Activated CD4-positive, alpha-beta T cell treated with anti-CD3 and anti-CD28 coated beads, Interleukin-2, amount 50 U/mL, for 24 hours (primary cell): ENCODE measurements at places on chromosomes 2 and 18.
A peak's percentile ranks its signal among the peaks of the same experiment; 100 is the strongest.

DNA sequence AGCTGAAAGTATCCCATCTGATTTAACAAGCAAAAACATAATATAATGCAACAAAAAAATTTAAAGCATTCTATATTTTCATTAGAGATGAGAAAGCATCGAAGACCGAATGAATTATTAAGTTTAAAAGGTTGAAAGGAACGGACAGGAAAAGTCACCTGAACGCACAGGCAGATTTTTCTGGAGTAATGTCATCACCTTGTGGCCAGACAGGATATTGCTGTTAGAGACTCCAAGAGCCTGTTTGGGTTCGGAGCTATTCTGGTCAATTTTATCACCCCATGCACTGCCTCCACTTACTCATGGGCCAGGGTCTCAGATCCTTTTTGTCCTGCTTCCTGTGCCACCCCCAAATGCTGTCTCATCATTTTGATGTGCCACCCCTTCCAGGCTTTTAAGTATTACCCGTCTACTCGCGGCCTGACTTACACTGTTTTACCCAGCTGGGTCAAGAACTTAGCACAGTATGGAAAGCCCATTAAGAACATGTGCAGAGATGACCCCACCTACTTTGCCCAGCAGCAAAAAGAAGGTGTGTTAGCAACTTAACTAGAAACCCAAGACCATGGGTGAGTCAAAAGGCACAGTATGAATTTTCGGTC, 27.3 kb downstream of the GKN2 start:
- peak; percentile 63 for DNase-seq

- no peak for DNase-seq
Measured at GRCh38 chr18:576924-577323, 3.3 kb upstream of the CETN1 start.

DNA sequence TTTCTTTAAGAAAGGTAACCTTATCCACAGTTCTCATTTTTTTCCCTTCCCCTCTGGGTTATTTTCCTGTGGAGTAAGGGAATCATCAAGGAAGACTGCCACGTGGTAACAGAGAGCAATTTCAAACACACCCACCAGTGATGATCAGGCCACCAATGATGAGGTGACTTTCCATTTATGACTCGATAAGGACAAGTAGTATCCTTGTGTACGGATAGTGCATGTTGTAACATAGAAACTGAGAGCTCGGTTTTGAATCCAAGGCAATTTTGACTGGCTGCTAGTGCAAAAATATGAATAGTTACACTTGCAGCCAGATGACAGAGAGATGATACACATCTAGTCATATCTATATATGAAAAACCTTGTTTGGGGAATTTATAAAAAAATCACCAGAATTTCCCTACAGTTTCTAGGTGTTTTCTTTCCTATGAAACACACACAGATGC, 143.6 kb upstream of the TCF4 start:
- DNase-seq, result no peak

DNA sequence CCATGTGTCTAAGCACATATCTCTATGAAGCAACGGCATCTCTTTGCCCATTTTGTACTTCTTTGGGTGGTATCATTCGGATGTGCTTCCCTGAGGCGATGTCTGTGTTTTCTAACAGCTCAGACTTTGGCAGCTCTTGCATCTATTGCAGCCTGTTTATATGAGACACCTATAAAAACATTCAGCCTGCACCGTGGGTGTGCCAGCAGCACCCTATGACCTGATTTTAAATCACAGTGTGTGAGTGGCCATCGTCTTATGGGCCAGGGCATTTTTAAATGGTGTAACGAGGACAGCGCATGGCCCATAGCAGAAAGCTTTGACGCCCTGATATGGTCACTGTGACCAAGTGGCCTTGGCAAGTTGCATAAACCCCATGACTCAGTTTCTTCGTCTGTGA, 12.9 kb downstream of the NPAS2 start:
- no peak for DNase-seq

DNA sequence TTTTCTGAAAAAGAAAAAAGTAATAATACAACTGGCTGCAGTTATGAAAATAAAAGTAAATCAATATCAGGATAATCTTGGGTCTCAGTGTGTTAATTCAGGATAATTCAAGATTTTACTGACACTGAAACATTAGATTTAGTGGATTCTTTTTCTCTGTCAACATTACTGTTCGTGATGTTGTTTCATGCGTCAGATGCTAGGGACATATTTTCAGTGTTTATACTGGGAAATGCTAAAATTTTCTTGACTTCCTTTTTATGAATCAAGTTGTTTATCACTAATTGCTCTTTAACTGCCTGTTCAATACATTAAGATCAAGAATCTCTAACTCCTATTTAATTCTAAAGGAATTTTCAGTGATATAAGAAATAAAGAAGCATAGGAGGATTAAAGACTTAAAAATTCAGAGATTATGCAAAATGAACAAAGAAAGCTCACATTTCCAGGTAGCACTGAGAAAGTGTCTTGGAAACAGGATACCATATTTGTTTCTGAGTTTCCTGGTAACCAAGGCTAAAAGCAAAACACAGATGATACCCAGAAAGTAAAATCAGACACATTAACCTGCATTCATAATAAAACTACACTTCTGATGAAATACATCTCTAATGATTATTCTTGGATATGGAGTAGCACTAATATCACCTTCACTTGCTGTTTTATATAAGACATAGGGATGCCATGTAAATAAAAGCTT, 174.0 kb downstream of the ARL4C start:
- no peak for DNase-seq

GRCh38 chr2:183222751-183223150, 98.5 kb downstream of the NUP35 start:
- DNase-seq, result no peak

- no peak for DNase-seq
Measured at GRCh38 chr2:136232456-136233172, 114.7 kb upstream of the CXCR4 start.

- DNase-seq, result no peak
Measured at GRCh38 chr18:80250740-80251364, 3.5 kb upstream of the PARD6G start.

DNA sequence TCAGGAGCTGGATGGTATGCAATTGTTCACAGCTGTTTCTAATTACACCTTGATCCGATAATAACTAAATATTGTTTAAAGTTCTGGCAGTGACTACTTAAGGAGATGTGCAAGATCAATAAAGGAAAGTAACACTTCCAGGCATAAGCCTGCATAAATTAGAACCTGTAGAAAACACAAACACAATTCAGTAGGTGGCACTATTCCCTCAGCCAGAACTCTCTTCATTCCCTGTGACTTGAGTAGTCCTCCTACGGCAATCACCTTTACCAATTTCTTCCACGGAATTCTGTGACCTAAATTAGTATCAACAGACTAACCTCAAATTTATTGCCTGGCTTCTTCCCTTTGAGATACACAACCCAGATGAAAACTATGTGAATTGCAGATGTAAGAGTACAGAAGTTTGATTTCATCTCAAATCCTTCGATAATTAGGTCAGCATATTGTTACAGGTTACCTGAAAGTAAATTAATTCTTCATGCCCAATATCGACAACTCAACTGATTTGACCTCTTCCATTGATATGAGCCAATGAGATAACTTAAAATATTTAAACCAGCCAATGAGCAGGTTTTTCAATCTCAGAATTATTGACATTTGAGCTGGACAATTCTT, 137.8 kb downstream of the PID1 start:
- no peak for DNase-seq

DNA sequence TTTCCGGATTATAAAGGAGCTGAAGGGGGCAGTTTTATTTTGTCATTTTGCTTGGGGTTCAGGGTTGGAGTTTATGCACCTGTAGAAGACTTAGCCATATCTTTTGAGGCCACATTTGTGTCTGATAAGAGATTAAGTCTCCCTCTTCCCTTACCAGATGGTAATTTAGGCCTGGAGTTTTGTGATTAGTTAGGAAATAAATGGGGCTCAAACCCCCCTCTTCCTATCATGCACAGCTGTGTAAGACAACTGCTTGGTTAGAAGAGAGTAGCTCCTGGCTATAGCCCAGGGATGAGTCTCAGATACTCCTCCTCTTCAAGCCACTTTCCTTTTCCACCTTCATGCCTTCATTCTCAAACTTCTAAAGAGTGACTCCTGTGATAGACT, 802 bp upstream of the SAP130 start:
- DNase-seq, result no peak

DNA sequence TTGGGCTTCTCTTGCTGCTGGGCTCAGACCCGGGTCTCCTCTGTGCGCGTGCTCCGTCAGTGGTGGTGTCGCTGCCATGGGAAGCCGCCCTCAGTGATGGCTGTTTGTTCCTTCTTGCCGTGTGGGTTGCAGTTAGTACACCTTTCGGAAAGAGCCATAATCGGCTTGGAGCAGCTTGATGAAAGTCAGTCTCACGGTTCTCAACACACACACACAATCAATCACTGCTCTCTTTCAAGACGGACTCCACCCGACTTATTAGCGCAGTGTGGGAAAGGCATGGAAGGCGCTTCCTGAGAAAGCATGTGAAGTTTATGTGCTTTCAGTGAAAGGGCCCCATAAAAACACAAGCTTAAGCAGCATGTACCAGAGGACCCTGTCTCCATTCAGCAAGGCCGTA, 64.1 kb downstream of the SOX11 start:
- no peak for DNase-seq

GRCh38 chr2:222561817-222562645, 93.9 kb downstream of the FARSB start:
- DNase-seq, result no peak

GRCh38 chr2:186328838-186329237, 157.2 kb upstream of the ZC3H15 start:
- no peak for DNase-seq

GRCh38 chr18:22488554-22488953, 70.8 kb upstream of the CTAGE1 start:
- no peak for DNase-seq

DNA sequence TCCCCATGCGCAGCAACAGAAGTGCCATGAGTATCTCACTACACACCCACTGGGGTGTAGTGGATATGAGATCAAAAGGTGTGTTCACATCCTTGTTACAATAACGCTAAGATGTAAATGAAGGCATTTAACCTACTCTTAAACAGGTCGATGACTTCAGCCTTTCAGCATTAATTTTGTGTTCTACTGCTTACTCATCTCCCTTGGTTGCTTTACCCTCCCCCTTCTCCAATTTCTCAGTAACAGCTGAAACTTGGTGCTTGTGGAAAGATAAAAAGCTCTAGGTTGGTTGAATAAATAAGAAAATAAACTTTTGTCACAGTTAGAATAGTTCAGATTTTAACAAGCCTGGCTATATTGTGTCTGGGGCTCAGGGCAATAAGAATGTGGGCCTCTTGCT, 147.5 kb upstream of the SESTD1 start:
- DNase-seq, result no peak

GRCh38 chr2:73337828-73338227, 44.5 kb upstream of the EGR4 start:
- DNase-seq, result no peak

DNA sequence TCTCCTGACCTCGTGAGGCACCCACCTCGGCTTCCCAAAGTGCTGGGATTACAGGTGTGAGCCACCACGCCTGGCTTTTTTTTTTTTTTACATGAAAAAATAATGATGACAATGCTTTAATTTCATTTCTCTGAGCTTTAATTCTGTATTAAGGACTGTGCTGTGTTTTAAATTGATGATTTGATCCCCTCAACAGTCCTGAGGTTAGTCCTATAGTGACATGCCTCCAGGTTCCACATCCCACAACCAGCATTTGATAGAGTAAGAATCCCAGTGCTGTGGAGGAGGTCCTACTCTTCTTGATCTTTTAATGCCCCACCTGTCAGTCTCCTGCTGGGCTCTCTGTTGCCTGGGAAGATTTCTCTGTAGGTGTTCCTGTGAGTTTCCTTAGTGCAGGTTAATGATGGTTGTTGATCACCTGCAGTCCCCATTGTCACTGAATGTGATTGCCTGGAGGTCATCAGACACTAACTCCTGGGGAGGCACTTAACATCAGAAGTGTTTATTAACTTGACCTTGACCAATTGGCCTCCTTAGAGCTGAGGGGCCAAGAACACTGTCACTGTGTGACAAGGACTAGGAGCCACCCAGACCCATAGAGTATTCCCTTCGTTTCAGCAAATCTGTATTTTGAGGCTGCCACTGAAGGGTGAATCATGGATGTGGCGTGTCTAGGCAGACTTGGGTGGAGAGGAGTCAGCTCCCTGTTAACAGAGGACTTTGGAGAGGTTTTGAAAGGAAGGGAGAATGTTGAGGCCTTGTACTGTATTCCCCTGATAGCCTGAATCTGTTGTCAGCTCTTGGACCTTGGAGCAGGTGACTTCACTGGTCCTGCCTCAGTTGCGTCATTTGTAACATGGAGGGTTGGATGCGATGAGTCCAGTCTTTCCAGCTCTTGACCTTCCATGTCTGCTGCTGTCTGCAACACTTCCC, 11.5 kb downstream of the ASAP2 start:
- no peak for DNase-seq

DNA sequence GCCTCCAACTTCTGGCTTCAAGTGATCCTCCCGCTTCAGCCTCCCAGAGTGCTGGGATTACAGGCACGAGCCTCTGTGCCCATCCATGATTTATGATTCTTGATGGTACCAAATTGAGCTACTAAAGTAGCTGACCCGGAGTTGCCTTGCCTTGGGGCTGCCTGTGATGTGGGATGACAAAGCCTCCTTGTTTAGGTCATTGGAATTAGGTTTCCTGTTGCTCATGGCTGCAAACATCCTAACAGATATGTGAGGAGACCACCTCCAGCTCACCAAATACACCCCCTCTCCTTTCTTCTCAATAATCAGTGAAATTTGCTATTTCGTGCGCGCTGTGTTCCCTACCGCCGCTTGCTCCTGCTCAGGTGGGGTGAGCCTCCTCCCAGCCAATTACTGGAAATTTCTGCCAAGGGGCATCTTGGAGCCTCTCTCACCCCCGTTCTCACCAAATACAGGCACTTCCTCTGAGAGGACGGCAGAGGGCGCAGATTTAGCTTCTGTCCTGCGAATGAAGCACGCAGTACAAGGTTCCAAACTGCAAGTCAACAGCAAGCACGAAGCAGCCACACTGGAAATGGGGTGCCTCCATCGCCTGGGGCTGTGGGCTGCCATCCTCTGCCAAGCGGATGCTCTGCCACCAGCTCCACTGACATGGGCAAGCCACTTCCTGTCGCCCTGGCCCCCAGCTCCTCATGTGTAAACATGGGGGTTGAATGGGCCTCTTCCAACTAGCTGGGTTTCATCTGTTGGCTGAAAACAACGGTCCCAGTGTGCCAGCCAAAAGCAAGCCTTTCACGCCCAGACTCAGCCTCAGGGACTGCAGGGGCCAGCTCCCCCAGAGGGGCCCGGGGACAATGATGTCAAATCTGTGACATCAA, 71.7 kb downstream of the NCAPH start:
- DNase-seq, result peak; percentile 41
